GM12864 (cell line): ENCODE measurements at places on chromosomes 16 and 17.

- no peak for DNase-seq
These were observed 701 bp upstream of the DPEP2 start for GRCh38 chr16:67999985-68000384.

GRCh38 chr16:83270061-83270460 lies 537.7 kb upstream of the HSBP1 start:
- DNase-seq: no peak

DNA sequence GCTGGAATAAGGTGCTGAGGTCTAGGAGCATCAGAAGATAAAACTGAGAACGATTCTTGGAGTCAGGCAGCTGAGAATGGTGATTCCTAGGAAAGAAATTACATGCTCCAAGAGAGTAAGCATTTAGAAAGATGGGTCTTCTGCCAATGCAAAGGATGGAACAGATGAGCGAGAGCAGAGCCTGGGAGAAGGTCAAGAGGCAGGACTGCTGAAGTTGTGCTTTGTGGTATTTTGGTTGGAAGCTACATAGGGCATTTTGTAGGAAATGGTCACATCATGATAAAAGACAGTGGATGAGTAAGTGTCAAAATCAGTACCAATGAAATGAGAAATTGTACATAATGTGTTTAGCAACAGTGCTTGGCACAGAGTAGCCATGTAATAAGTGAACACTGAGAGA lies 1.4 kb upstream of the CRYM start:
- DNase-seq: no peak

GRCh38 chr17:17494499-17494869 lies 1.7 kb downstream of the RASD1 start:
- DNase-seq: no peak

- DNase-seq: no peak
These were observed 12.8 kb downstream of the FLCN start for GRCh38 chr17:17224137-17224536.

DNA sequence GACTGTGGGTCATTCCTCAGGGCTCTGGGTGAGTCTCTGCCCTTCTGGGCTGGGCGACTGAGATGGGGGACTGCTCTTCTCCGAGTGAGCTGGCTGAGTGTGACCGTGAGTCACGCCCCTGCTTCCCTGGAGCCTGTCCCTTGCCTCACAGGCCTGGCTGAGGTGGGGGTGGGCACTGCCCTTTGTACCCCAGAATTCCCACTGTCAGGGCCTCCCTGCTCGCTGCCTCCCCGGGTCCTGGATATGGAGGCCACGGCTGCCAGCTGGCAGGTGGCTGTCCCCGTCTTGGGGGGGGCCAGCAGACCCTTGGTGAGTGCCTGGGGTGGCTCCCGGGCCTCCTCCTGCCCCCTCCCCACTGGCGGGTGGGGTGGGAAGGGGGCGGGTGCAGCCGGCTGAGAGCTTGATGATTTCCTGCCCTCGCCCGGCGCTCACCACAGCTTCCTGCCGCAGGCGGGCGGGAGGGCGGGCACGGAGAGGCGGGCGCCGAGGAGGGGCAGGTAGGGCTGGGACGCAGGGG lies at the start of gene LAT:
TSS of gene LAT (plus strand) at position 434 of the 517 bp plus-strand sequence. CDS start 366 bp downstream, outside the sequence.
- no peak for DNase-seq

DNA sequence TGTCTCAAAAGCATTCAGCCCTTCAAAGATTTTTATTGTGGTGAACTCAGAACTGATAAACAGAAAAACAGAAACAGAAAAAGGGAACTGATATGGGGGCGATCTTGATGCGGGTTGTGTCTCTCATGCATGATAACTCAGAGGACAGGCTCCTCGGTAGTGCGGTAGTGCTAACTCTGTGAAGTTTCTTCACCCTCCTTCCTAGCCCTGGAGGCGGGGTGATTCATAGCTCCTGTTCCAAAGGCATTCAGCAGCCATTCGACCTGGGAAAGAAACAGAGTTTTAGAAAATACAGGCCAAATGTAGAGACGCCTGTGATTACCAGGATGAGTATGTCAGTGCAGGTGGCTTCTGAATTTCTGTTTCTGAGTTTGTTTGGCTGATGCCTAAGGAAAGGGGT lies 5.5 kb upstream of the MAF start:
- peak; percentile 16 for DNase-seq

- DNase-seq: no peak
These were observed 18.5 kb upstream of the TOB1 start for GRCh38 chr17:50884439-50885311.

DNA sequence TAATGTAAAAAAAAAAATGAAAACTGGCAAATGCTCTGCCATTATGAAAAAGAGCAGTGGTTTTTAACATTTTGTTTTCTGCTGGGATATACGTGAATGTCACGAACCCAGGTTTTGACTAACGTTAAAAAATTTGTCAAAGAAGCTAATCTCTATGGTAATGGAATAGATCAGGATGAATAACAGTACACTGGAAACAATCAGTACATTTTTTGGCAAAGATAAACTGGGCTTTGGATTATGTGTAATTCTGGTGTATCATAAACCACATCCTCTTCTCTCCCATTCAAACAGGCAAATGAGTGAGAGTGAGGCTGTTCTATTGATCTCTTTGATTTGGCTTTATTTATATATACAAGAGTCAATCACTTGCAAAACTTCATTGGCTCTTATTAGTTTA lies 207.0 kb upstream of the IRX3 start:
- DNase-seq: no peak

DNA sequence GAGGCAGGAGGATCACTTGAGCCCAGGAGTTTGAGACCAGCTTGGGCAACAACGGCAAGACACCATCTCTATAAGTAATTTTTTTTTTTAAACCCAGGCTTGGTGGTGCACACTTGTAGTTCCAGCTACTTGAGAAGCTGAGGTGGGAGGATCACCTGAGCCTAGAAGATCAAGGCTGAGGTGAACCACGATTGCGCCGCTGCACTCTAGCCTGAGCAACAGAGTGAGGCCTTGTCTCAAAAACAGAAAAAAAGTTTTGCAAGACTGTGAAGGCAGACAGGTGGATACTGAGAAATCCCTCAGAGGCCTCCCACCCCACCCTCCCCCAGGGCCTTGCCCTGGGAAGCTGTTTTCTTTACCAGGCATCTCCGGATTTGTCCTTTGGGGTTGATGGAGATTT lies 125.4 kb downstream of the MGAT5B start:
- no peak for DNase-seq

DNA sequence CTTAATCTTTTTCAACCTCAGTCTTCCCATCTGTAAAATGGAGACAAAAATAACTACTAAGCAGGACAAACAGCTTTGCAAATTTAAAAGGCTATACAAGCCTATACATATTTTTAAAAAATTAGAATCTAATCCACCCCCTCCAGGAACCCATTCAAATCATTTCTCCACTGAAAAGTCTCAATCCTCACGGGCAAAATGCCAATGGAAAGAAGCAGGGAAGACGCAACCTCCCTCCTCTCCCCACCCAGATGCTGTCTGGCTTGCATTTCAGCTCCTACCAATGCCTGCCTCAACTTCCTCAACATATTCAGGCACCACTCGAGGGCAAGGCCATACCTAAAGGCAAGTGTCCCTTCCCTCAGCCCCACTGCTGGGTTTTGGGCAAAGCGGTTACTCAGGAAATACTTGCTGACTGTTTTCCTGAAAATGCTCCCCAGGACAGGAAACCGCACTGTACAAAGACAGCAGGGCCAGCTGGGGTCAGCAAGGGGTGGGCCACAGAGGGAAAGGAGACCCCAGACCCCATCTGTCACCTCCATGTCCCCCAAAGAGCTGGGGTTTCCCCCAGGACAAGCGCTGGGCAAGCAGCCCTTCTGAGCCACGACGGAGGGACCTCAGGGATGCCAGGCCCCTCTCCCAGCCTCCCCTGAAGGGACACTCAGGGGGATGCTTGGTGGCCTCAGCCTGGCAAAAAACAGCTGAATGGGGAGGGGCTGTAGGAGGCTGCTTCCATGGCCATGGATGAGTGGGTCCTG lies 47.7 kb upstream of the DOC2B start:
- no peak for DNase-seq

DNA sequence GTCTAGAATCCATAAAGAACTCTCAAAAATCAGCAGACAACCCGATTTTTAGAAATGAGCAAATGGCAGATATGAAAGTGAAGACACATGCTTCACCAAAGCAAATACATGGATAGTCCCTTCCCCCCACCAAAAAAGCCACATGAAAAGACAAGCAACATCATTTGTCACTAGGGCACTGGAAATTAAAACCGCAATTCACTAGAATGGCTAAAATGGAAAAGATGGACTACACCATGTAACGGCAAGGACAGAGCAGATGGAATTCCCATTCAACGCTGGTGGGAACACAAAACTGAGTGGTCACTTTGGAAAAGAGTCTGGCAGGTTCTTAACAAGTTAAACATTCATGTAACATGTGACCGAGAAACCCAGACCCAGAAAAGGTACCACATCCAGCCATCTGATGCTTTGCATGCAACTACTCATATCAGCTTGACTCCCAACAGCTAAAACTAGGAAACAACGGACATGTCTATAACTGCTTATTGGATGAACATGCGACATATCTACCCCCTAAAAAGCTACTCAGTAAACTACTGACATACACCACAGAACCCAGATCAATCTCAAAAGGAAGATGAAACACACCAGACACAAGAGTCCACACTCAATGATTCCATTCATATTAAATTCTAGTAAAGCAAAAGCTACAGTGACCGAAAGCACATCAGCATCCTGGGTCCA lies 132.6 kb downstream of the ZNF778 start:
- no peak for DNase-seq

DNA sequence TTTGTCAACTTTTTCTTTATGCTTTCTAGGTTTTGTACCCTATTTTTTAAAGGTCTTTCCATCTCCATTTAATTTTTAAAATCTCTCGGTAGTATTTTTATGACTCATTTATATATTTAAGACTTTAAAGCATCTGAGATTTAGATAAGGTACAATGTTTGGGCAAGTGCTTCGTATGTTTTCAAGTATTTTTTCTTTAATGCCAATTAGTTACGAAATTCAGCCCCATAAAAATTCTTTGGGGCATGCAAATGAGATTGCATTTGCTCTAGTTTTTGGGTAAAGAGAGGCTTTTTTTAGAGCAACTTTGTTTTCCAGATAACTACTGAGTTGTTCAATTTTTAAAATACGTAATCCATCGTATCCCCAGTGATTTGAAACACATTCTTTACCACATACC lies 65.3 kb upstream of the CRHR1 start:
- no peak for DNase-seq

- DNase-seq: no peak
These were observed 21.0 kb upstream of the MTMR4 start for GRCh38 chr17:58535431-58535830.

DNA sequence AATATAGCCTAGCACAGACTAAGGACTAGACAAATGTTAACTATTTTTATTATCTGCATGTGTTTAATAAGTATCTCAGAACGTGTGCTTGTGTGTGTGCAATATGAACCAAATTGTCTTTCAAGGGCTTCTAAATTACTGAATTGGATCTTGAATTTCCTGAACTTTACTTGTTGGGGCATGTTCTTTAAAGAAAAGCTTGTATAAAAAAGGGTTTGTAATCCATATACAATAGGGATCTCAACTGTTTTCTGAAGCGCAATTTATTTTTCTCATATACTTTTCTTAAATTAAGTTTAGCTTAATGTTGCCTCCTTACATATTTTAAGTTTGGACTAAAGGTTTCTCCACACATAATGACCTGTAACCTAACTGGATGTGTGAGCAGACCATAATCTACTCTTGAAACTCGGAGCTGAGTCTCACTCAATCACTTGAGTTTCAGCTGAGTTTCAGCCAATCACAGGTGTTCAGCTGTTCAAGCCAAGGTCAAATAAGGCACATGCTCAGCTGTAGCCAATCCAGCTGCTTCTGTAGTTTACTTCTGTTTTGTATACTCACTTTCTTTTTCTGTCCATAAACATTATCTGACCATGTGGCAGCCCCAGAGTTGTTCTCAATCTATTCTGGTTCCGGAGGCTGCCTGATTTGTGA lies 72.3 kb downstream of the CDK5R1 start:
- peak; percentile 93 for DNase-seq

DNA sequence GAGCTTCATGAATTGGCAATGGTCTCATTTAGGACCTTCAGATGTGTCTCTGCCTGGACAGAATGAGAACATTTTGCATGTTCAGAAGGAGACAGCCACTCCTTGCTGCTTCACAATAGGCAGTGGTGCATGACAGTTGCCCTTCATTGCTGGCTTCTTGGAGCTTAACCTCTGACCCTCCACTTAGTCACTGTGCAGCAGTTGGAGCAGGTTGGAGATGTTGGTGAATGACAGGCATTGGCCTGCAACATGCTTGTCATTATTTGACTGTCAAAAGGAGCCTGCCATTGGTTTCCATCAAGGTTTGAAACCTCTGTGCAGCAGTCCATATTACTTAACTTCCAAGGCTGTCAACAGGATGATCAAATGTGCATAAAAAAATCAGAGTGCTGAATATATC lies 22.7 kb downstream of the FTO start:
- DNase-seq: no peak

DNA sequence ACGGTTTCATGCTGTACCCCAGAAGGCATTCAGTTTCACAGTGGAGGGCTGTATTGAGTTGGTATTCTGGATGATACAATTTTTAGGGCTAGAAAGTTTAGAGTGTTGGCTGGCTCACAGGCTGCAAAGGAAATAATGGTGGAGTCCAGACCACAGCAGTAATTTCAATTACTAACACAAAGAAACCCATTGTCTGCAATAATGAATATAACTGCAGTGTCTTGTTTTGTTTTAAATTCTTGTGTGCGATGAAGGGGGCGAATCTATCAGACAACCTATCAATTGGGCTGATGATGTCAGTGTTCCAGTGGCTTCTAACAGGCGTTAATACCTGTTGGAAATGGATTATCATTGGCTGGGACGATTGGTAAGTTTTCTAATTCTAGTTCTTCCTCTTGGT lies 1.5 kb downstream of the SP2 start:
- no peak for DNase-seq

DNA sequence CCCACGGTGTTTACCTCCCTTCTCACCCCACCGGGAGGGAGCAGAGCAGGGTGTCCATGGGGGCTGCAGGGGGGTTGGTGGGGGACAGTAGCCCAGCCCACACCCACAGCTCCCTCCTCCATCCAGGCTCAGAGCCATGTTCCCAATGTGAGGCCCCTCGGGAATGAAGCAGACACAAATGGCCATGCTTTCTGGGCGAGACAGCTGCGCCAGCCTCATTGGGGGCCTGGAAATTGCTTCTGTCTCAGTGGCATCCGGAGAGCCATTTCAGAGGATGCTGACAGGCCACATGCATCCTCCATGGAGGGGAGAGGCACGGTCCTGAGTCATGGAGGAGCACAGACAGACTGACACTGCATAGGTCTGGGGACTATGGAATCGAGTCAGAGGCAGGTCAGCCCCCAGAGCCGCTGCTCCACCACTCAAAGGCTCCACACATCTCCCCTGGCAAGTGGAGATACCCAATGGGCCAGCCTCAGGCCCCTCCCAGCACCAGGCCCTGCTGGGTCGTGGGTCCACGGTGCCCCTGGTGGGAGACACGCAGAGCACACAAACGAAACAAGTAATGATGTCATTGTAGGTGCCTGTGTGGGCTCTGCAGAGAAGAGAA lies 59.6 kb upstream of the ENPP7 start:
- DNase-seq: no peak

- no peak for DNase-seq
These were observed 223.0 kb downstream of the SNX29 start for GRCh38 chr16:12199524-12199923.
